ENCODE measurements at places on chromosomes 6 and 20.

DNA sequence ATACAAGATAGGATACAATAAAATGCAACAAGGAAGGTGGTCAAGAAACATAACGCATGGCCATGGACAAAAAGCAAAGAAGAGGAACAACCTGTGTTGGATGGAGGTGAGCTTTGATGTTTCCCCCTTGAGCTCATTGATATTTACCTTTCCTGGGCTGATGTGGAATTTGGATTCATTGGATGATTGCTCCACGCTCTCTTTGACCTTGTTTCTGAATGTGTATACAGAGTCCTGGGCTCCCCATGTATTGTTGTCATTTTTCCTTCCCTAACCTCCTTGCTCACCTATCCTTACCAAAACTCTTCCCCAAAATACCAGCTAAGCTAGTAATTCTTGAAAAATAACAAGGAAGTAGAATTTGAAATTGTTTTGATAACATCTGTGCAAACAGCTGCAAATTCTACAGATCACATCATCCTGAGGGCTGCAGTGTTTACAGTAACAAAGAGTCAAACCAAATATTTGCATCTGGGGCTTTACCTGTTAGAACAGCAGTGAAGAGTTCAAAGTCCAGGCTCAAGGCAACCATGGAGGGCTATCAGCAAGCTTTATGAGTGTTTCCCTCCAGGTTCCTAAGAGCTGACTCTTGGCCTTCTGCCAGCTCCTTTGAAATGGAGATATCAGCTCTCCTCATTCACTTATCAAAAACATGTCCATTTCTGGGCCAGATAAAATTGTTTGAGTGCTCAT lies 214.3 kb upstream of the MARCKS start:
- peak; percentile 27 for DNase-seq

GRCh38 chr6:43181942-43182860 lies at the start of gene CUL9:
TSS of gene CUL9 (plus strand) at chr6:43182196. CDS start at chr6:43184311, 2,115 bp downstream.
- DNase-seq, result peak; percentile 93

DNA sequence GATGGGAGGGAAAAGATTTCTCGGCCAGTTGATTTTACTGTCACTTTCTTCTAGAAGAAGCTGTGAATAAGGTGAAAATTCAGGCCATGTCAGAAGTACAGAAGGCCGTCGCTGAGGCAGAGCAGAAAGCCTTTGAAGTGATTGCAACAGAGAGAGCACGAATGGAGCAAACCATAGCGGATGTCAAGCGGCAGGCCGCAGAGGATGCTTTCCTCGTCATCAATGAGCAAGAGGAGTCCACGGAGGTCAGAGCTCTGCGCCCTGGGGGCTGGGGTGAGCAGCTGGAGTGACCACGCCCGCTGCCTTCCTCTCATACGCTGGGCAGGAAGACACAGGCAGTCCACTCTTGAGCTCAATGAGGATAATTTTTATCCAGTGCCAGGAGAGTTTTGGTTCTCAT lies 21.8 kb upstream of the C20orf144 start:
- DNase-seq, result no peak

DNA sequence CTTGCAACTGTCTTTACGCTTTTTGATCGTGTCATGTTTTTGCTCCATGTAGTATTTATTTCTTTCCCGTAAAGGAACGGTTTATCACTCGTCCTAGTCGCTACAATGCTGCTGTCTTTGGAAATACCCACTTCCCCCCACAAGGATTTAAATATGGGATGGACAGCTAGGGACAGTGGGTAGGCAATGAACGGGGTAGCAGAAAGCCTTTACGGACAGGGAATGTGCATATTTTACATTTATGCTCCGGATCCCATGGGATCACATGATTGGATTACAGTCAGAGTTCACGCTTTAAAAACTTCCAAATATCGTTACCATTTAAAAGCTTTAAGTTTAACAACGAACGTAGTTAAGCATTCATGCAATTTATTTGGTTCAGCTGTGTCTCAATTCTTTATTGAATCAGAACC lies 1.2 kb downstream of the HIVEP1 start:
- DNase-seq, result no peak

- DNase-seq, result peak; percentile 42
Observed at GRCh38 chr6:166515072-166515810, 71.2 kb downstream of the RAMACL start.

DNA sequence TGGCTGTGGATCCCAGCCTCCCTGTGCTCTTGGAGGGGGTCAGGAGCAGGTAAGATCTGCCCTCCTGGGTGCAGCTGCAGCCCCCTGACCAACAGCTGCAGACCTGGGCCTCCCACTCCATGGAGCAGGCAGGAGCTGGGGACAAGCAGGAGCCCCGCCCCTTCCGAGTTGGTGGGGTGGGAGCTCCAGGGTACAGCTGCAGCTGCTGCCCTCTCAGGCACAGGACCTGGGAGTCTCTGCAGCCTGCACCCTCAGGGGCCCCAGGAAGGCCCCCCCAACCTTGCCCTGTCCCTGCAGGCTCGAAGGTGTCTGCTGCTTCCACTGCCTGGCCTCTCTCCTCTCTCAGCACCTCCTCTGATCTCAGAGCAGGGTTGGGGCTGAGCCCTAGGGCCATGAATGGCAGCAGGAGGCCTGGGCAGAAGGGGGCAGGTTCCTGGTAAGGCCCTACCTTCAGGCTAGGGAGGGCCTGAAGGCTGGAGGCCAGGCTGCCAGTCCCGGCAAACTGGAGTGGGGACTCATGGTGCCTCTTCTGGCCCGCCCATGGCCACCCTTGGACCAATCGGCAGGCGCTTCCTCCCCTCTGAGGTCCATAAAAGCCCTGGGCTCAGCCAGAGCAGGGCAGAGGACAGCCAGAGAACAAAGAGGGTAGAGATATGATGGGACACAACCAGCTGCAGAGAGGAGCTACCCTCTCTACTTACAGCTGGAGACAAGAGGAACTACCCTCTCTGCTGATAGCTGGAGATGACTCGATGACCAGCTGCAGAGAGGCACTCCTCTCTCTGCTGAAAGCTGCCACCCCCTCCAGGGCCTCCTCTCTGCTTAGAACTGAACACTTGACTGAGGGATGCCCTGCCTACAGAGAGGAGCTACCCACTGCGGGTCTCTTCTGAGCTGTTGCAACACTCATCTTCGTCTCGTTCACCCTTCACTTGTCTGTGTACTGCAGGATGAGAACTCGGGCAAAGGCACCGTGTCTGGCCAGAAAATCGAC lies 7.8 kb upstream of the PACSIN1 start:
- no peak for DNase-seq
